Mononuclear cell (primary cell): ENCODE measurements at places on chromosomes 1 and 21. TPM values are rescaled to one million over a fixed set of nuclear protein-coding genes. Genes with fewer than 3 reads are reported as not detected.

The NEGR1 gene
- total RNA-seq: 0.31 TPM

The ANGPTL3 gene
- total RNA-seq: not detected

The SLC25A34 gene
- total RNA-seq: 1.0 TPM

The REN gene
- total RNA-seq: not detected

The GJA5 gene
- under 0.01 TPM for total RNA-seq

The OR2L13 gene
- total RNA-seq: 0.21 TPM

The S100A2 gene
- total RNA-seq: 0.21 TPM

The KRTAP7-1 gene
- total RNA-seq: not detected

The LCE1A gene
- total RNA-seq: not detected

The OR2L8 gene
- 0.31 TPM for total RNA-seq

The MYOC gene
- total RNA-seq: not detected

The BACE2 gene
- total RNA-seq: 2.3 TPM

The CR1L gene
- total RNA-seq: 0.21 TPM

The RAB13 gene
- 1.2 TPM for total RNA-seq

The ARHGEF16 gene
- not detected for total RNA-seq

The BSND gene
- not detected for total RNA-seq

The OVAAL gene
- total RNA-seq: not detected

The URB1 gene
- 3.5 TPM for total RNA-seq

The NCDN gene
- total RNA-seq: 4.0 TPM

The COL16A1 gene
- 0.10 TPM for total RNA-seq

The TSPAN1 gene
- not detected for total RNA-seq

The C1orf87 gene
- not detected for total RNA-seq

The ASPM gene
- 0.84 TPM for total RNA-seq

The RASSF5 gene
- 209 TPM for total RNA-seq

The GJB4 gene
- total RNA-seq: not detected

The RAP1GAP gene
- 0.10 TPM for total RNA-seq

The HSD3B1 gene
- total RNA-seq: not detected

The NCAM2 gene
- 0.10 TPM for total RNA-seq

The ZNF648 gene
- not detected for total RNA-seq

The NUDT4B gene
- 34.0 TPM for total RNA-seq

The LRRC71 gene
- total RNA-seq: not detected

The CFHR1 gene
- not detected for total RNA-seq
